ENCODE measurements at places on chromosomes 1 and 21.

GRCh38 chr1:28314547-28314941 is 14.3 kb upstream of the MED18 start:
- no peak overlapping the region for H3K27ac ChIP-seq
- H3K27me3 ChIP-seq: peaks cover 2% of the 10 kb centered on the region
- DNase-seq: no peak
- no peaks in the 10 kb centered on the region for H3K4me1 ChIP-seq

DNA sequence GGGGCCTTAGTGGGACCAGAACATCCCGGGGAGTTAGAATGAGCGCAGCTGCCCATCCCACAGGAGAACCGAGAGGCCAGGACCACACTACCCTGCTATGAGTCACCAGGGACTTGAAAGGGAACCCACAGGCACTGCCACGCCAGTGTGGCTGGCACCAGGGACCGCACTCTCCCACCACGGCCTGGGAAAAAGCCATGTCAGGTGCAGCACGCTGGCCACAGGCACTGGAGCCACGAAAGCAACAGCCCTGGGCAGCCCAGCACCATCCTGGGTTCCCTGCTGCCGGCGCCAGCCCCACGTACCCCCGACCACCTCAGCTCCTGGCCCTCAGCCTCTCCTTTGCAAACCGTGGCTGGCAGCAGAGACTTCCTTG is 14.1 kb upstream of the TMEM240 start:
- H3K4me1 ChIP-seq: peaks cover 9% of the 10 kb centered on the region
- peak overlapping the region; percentile 58 for H3K4me3 ChIP-seq
- H3K27ac ChIP-seq: no peak overlapping the region
- no peak for DNase-seq
- H3K36me3 ChIP-seq: no peaks in the 10 kb centered on the region
- H3K27me3 ChIP-seq: no peaks in the 10 kb centered on the region

DNA sequence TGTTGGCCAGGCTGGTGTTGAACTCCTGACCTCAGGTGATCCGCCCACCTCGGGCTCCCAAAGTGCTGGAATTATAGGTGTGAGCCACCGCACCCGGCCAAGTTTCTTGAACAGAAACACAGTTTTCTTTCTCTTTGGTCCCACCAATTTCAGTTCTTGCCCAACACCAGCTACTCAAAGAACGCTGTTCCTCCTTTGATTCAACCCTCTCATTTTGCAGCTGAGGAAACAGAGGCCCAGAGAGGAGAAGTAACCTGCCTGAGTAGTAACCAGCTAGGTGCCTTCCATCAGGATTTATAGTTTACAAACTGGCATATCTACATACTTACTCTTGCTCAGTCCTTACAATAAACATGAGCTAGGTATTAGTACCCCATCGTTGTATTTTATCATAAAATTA is 119.9 kb downstream of the SYF2 start:
- H3K36me3 ChIP-seq: no peaks in the 10 kb centered on the region
- peaks cover 23% of the 10 kb centered on the region for H3K4me1 ChIP-seq
- DNase-seq: no peak

GRCh38 chr21:36171741-36172331 is 15.2 kb downstream of the DOP1B start:
- no peak overlapping the region for H3K4me3 ChIP-seq
- H3K27ac ChIP-seq: peak overlapping the region; percentile 88
- no peaks in the 10 kb centered on the region for H3K27me3 ChIP-seq

- H3K27ac ChIP-seq: no peak overlapping the region
- no peaks in the 10 kb centered on the region for H3K27me3 ChIP-seq
- no peaks in the 10 kb centered on the region for H3K36me3 ChIP-seq
- H3K4me1 ChIP-seq: no peaks in the 10 kb centered on the region
- no peak overlapping the region for H3K4me3 ChIP-seq
These were observed 578.8 kb downstream of the KCNT2 start for GRCh38 chr1:196029410-196029809.

DNA sequence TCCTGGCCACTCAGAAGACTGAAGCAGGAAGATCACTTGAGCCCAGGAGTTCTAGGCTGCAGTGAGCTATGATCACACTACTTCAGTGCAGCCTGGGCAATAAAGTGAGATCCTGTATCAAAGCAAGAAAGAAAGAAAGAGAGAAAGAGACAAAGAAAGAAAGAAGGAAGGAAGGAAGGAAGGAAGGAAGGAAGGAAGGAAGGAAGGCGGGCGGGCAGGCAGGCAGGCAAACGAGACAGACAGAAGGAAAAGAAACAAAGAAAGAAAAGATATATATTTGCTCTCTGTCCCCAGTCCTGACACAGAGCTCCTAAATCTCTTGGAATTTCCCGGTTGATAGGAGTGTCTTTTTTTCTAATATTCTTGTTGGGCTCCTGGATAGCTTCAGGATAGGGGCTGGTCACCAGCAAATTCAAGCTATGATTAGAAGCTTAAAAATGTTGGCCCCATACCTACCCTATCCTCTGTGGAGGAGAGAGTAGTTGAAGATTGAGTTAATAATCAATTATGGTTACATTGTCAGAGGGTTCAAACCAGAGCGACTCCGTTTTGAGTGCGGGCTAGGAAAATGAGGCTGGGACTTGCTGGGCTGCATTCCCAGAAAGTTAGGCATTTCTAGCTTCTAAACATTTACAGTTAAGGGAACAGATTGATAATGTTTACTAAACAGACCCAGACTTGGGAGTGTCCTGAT is 3.3 kb upstream of the MIGA1 start:
- H3K36me3 ChIP-seq: no peaks in the 10 kb centered on the region
- peaks cover 21% of the 10 kb centered on the region for H3K4me1 ChIP-seq
- no peaks in the 10 kb centered on the region for H3K27me3 ChIP-seq
- no peak overlapping the region for H3K4me3 ChIP-seq

DNA sequence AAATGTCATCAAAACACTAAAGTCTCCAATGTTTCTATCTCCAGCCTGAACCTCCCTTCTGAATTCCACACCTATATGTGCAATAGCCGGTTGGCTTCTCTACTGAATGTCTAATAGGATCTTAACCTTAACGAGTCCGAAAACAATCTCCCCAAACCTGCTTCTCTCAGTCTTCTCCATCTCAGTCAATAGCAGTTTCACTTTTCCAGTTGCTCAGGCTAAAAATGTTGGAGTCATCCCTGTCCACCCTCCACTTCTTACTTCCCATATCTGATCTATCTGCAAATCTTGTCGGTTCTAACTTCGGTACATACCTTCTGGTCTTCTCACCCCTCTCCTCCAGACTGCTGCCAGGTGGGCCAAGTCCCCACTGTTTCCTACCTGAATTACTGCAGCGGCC is 25.5 kb upstream of the CITED4 start:
- H3K4me3 ChIP-seq: no peak overlapping the region
- no peak overlapping the region for H3K27ac ChIP-seq
- DNase-seq: no peak
- no peaks in the 10 kb centered on the region for H3K36me3 ChIP-seq
- H3K27me3 ChIP-seq: peaks cover 62% of the 10 kb centered on the region

- no peak overlapping the region for H3K27ac ChIP-seq
- H3K4me3 ChIP-seq: no peak overlapping the region
- H3K27me3 ChIP-seq: peaks cover 31% of the 10 kb centered on the region
- peaks cover 15% of the 10 kb centered on the region for H3K4me1 ChIP-seq
These were observed 8.3 kb upstream of the RIPK4 start for GRCh38 chr21:41775149-41775472.

DNA sequence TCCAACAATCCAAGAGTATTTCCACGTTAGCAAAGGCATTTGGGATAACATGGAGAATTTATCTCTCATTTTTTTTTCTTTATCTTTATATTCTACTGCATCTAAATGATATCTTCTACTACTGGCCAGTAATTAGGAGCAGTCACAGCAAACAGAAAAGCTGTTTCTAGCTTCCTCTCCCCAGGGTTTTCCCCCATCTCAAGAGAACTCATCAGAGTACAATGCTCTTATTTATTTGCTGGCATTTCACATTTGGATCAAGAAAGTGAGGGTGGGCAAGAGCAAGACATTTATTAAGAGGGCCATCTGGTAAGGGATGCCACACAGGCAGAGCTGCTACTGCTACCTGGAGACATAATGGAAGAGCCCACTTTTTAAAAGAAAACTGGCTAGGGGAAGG is 368.2 kb downstream of the USH2A start:
- no peaks in the 10 kb centered on the region for H3K4me1 ChIP-seq
- no peak overlapping the region for H3K27ac ChIP-seq
- no peak for DNase-seq
- no peaks in the 10 kb centered on the region for H3K36me3 ChIP-seq
- H3K27me3 ChIP-seq: no peaks in the 10 kb centered on the region
- H3K4me3 ChIP-seq: no peak overlapping the region

DNA sequence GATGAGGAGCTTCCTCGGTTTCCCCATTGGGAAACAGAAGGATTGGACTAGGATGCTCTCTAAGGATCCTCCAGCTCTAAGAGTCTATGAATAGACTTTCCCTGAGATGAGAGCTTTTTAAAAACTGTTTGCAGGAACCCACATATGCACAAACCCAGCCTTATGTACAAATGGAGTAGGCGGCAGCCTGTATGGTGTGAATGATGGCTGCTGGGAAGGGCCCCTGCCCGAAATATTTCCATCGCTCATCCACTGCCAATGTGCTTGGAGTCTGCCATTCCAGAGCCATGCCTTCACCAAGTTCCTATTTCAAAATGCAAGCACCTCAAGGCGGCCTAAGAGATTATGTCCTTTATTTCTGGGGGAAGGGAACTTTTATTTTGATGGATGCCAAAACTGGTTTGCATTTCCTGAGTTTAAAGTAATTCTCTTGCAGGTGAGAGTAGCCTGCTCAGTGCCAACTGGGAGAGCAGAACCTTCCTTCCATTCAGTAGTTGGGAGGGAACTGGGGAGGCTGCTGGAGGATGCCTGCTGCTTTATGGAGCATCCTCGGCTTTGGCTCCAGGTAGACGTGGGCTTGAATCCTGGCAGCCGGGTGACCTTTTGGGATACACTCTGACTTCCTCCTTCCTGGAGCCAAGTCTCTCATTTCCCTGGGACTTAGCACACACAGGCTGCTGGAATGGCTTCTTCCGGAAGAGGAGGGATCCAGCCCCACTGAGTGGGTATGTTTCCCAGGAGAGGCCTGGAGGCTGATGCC is 165.9 kb downstream of the ACTL8 start:
- DNase-seq: no peak
- no peaks in the 10 kb centered on the region for H3K36me3 ChIP-seq
- no peak overlapping the region for H3K27ac ChIP-seq
- H3K4me1 ChIP-seq: peaks cover 3% of the 10 kb centered on the region

DNA sequence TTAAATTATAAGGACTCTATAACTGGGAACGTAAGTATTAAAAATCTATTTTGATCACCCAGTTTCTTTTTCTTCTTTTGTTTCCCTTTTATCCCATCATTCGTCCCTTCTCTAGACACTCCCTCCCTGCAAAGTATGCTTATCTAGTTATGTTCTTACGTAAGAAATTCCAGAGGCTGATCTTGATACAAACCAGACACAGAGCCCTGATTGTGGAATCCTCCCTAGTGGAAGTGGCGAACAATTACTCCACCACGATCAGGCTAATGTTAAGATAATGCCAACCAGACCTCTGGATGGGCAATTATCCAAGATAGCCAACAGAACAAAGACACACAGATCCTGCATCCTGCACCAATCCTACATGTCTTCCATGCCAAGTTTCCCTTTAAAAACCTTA is 1557.4 kb downstream of the PLA2G4A start:
- no peak overlapping the region for H3K27ac ChIP-seq
- DNase-seq: no peak
- H3K4me1 ChIP-seq: no peaks in the 10 kb centered on the region
- no peak overlapping the region for H3K4me3 ChIP-seq
- H3K36me3 ChIP-seq: no peaks in the 10 kb centered on the region

DNA sequence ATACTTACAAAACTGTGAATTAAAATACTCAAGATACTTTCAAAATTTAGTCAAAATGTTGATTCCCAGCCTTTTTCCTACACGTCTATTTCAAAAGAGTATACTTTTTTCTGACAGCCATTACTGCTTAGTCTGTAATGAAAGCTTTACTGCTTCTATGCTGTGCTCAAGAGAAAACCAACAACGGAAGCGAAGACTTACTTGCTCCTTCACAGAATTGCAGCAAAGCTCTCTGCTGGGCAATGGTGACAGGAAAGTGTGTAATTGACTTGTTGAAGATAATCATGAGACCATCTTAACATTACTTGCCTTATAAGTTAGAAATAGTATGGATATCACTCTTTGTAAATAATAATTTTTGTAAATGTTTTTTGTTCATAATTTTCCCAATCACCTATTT is 1.7 kb upstream of the DYNLT5 start:
- H3K36me3 ChIP-seq: no peaks in the 10 kb centered on the region
- no peak overlapping the region for H3K27ac ChIP-seq
- H3K4me3 ChIP-seq: no peak overlapping the region
- H3K27me3 ChIP-seq: peaks cover 56% of the 10 kb centered on the region
- H3K4me1 ChIP-seq: peaks cover 21% of the 10 kb centered on the region

- H3K27me3 ChIP-seq: no peaks in the 10 kb centered on the region
- no peaks in the 10 kb centered on the region for H3K36me3 ChIP-seq
- no peaks in the 10 kb centered on the region for H3K4me1 ChIP-seq
- no peak for DNase-seq
These were observed 892.4 kb upstream of the B3GALT2 start for GRCh38 chr1:194078765-194079164.

GRCh38 chr1:185152187-185152767 is 4.5 kb downstream of the TRMT1L start:
- H3K27me3 ChIP-seq: no peaks in the 10 kb centered on the region
- peaks cover 40% of the 10 kb centered on the region for H3K4me1 ChIP-seq
- H3K36me3 ChIP-seq: peaks cover 38% of the 10 kb centered on the region

- peaks cover 39% of the 10 kb centered on the region for H3K4me1 ChIP-seq
- H3K4me3 ChIP-seq: no peak overlapping the region
These were observed 6.1 kb downstream of the STX6 start for GRCh38 chr1:181016563-181016962.

- no peak for DNase-seq
- no peak overlapping the region for H3K27ac ChIP-seq
- H3K27me3 ChIP-seq: no peaks in the 10 kb centered on the region
These were observed 16.3 kb upstream of the NUF2 start for GRCh38 chr1:163305441-163305840.

DNA sequence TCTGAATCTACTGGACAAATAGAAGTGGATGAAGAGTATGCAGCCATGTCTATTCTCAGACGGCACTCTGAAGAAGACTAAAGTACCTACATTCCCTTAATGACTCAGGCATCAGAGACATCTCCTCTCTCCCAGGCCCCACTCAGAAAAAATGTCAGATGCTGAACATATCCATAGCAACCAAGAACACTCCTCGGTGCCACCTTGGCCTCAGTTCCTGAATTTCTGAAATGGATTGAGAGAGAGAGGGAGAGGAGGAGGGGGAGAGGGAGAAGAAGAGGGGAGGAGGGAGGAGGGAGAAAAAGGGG is 16.0 kb upstream of the OVAAL start:
- DNase-seq: no peak
- no peak overlapping the region for H3K27ac ChIP-seq
- H3K4me1 ChIP-seq: no peaks in the 10 kb centered on the region
- H3K27me3 ChIP-seq: no peaks in the 10 kb centered on the region

- H3K36me3 ChIP-seq: no peaks in the 10 kb centered on the region
- H3K27me3 ChIP-seq: peaks cover 38% of the 10 kb centered on the region
- no peak overlapping the region for H3K4me3 ChIP-seq
These were observed 9.7 kb upstream of the C1orf198 start for GRCh38 chr1:230877924-230878590.

- no peak overlapping the region for H3K4me3 ChIP-seq
- H3K27me3 ChIP-seq: peaks cover 10% of the 10 kb centered on the region
- no peaks in the 10 kb centered on the region for H3K4me1 ChIP-seq
- peaks cover 3% of the 10 kb centered on the region for H3K36me3 ChIP-seq
- no peak overlapping the region for H3K27ac ChIP-seq
- no peak for DNase-seq
These were observed 24.0 kb upstream of the DENND1B start for GRCh38 chr1:197799271-197799670.

GRCh38 chr1:230158415-230159291 is 91.6 kb downstream of the GALNT2 start:
- H3K27me3 ChIP-seq: no peaks in the 10 kb centered on the region
- DNase-seq: no peak
- H3K27ac ChIP-seq: no peak overlapping the region
- H3K4me3 ChIP-seq: no peak overlapping the region
- no peaks in the 10 kb centered on the region for H3K36me3 ChIP-seq
